ENCODE measurements at places on chromosomes 2 and 18. TPM values are rescaled to one million over a fixed set of nuclear protein-coding genes. Genes with fewer than 3 reads are reported as not detected.
A peak's percentile ranks its signal among the peaks of the same experiment; 100 is the strongest.

GRCh38 chr2:143588746-143589145, 459.5 kb downstream of the ARHGAP15 start:
- no peak for DNase-seq

GRCh38 chr2:236308855-236309668, 44.9 kb upstream of the ASB18 start:
- no peak for DNase-seq

- DNase-seq, result no peak
These were observed 3.1 kb downstream of the DLX1 start for GRCh38 chr2:172088245-172089004.

GRCh38 chr18:43046322-43046721, 69.2 kb downstream of the RIT2 start:
- DNase-seq, result no peak

DNA sequence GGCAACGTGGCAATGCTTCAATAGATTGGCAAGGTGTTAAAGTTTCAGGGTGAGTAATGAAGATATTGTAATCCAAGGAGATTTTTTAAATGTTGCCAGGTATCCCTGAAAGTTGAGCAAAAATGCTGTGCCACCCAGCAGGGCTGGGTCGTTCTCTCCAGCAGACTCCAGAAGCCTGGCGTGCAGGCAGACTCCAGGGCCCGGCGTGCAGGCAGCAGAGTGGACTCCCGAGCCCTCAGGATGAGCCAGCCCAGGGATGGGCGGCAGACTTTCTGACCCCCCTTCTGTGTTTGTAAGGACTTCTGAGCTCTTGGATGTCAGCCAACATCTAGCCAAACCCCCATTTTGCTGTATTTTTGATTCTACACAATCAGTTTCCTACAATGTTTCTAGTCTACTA, 289.1 kb downstream of the ZNF516 start:
- DNase-seq, result no peak

DNA sequence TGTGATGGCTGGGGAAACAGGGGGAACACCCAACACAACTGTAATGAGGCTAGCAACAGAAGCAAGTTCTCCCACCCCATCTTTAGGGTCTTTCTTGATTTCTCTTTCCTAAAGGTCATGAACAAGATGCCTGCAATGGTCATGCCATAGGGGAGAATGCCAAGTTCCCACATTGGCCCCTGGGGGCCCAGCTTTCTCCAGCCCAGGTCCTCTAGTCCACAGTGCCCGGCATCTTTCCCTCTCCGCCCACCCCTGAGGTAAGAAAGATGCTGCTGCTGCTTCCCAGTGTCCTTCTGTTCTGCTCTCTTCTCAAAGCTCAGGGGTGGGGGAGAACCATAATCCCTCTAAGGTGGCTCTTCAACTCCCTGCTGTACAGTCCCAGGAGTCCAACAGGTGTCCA, 78.0 kb downstream of the LOXHD1 start:
- no peak for DNase-seq

DNA sequence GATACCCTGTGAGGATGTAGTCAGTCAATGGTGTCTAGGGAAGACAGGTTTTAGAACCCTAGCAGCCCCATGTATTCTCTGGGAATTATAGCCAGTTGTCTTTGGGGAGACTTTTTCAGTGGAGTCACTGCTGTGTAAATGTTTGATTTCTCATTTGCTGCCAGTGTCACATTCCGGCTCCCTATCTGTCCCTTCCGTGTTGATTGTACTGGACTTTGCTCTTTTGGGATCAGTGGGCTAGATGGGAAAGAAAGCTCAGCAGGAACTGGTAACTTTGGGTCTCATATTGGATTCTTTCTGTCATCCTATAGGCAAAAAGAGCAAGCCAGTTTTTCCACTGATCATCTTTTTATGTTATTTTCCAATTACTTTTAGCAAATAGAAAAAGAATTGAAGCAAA, 70.1 kb downstream of the GTF3C3 start:
- no peak for DNase-seq

- DNase-seq, result no peak
These were observed 139.3 kb upstream of the ID2 start for GRCh38 chr2:8542381-8543059.

GRCh38 chr2:234304950-234305349, 191.9 kb downstream of the ARL4C start:
- DNase-seq, result peak; percentile 49

DNA sequence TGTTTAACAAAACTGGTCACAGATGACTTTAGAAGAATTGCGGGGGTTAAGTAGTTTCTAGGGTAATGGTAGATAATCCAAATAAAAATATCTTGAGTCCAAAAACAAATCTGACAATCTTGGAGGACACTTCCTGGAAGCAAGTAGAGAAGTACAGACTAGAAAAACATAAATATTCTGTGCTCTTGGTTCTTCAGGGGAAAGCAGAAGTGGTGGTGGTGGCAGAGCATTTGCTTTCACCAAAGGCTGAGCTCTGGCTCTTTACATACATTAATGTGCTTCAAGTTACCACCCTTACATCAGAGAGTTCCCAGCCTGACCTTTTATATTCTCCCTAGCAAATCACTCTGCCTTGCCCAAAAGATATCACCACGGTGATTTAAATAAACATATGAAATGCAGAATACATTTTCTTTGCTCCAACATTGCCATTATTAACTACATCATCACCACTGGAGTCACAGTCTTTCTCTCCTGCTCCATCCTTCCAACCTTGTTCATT, 15.3 kb downstream of the PDE11A start:
- DNase-seq, result no peak

- DNase-seq, result peak; percentile 63
These were observed 793 bp downstream of the NR4A2 start for GRCh38 chr2:156331572-156332283.

GRCh38 chr18:9428301-9428706, 47.0 kb upstream of the RALBP1 start:
- no peak for DNase-seq

DNA sequence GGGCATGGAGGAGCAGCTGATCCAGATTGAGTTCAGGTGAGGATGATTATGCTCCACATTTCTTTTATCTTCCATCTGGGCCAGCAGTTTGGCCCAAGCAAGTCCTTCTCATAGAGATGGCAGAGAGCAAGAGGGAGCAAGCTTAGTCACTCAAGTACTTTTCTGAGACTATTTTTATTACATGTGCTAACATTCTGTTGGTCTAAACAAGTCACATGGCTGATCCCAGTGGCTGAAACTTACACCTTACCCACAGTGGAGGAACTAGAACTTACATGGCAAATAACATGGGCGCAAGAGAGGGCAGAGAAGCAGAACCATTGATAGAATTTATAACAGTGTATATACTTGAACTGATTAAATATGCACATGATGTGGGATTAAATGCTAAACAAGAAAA, 105.7 kb downstream of the KYNU start:
- no peak for DNase-seq

DNA sequence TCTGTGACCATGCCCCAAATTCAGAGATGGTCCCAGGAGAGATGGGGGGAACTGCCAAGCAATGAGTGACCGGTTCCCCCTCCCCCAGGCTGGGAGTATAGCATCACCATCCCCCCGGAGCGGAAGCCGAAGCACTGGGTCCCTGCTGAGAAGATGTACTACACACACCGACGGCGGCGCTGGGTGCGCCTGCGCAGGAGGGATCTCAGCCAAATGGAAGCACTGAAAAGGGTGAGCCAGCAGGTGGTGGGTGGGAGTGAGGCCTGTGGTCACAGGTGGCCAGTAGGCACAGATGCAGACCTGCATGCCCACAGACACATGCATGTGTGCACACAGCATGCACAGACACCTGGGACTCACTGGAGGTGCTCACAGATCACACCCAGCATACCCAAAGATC, 117.2 kb downstream of the DYSF start:
- no peak for DNase-seq

DNA sequence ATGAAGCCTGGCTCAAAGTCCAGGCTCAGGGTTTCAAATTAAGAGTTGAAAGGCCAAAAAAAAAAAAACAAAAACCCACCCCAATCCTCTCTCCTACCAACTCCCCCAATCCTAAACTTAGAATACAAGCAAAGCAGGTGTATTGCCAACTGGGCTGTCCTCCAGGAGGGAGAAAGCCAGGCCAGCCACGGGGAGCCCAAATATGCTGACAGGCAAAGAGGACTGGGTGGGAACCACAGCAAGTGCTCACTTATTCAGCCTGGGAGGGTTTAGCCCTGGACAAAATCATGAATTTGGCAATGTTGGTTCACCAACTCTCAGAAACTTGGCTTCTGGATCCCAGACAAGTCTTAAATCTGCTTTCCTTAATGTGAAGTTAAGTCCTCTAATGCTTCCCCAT, 36.5 kb downstream of the GKN2 start:
- DNase-seq, result no peak

GRCh38 chr2:1480671-1481076, 67.4 kb downstream of the TPO start:
- DNase-seq, result no peak

GRCh38 chr2:225464346-225465025, 65.0 kb downstream of the NYAP2 start:
- DNase-seq, result no peak

GRCh38 chr18:10400534-10401307, 53.7 kb upstream of the APCDD1 start:
- no peak for DNase-seq

GRCh38 chr2:240991378-240992263, 6.8 kb upstream of the SNED1 start:
- peak; percentile 100 for DNase-seq

GRCh38 chr2:122682356-122682755, 926.9 kb downstream of the TSN start:
- DNase-seq, result no peak

- DNase-seq, result no peak
These were observed 45.2 kb upstream of the SPRED2 start for GRCh38 chr2:65477590-65477989.

GRCh38 chr2:118813601-118814339, 33.7 kb downstream of the EN1 start:
- DNase-seq, result no peak

- DNase-seq, result peak; percentile 71
These were observed 22.8 kb upstream of the MYO3B start for GRCh38 chr2:170155022-170155722.

- DNase-seq, result no peak
These were observed 4.2 kb upstream of the OXER1 start for GRCh38 chr2:42767899-42768705.

DNA sequence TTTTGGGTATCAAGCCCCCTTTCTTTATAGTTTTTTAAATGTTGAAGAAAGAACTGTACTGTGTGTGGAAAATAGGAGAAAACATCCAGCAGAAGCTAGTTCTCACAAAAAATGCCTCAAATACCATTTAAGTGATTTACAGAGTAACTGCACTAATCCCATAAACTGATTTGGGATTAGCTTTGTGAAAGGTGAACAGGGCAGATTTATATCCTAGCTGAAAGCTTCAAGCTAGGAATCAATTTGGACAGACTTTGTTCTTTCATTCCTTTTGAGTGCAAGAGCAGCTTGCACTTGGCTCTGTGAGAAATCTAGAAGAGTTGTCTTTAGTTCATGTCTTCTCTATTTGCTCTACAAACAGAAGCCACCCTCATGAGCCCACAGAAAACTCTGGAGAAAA, 183.9 kb upstream of the VRK2 start:
- DNase-seq, result no peak

DNA sequence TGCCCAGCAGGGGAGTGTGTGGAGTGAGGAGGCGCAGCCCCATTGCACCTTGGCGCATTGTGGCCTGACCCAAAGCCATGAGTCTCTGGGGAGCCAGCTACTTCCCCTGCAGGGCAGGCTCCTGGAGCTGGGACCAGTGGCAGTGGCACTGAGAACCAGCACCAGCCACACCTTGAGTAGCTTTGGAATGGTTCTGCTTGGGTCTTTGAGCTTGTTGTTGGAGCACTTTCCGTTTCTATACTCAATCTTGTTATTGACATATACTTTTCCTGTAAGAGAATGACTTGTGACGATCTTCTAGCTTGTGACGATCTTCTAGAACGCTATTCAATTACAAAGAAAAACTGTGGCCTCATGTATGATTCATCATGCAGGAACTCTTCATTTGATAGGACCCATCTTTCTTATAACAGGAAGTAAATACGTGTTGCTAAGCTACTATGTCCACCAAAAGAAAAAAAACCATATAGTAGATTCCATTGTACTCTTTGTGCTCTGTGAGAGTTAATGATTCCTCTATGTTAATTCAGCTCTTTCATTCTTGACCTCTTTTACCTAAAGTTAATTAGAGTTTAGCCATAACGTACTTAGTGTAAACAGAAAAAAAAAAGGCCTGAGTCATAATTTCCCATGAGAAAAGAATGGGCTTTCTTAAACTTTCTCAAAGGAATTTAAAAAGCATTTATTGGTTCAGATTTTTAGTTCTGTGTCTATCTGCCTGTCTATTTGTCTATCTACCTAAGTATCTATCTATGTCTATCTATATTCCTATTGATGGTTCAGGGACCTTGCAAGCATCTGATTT, 113.1 kb downstream of the GATA6 start:
- DNase-seq, result peak; percentile 14

- peak; percentile 42 for DNase-seq
These were observed 110.3 kb downstream of the NOL10 start for GRCh38 chr2:10579441-10579840.

DNA sequence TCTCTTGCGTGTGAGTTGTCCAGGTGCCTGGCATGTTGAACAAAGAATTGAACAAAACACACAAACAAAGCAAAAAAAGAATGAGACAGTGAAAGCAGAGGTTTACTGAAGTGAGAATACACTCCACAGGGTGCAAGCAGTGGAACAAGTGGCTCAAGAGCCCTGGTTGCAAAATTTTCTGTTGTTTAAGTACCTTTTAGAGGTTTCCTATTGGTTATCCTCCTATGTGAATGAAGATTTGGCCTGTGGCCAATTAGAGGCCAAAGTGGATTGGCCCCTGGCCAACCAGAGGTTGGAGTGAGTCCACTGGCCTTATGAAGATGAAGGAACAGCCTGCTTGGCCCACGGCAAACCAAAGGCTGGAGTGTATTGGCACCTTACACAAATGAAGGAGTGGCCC, 1188.5 kb upstream of the NRXN1 start:
- no peak for DNase-seq

GRCh38 chr2:109052922-109053321, 63.9 kb upstream of the EDAR start:
- DNase-seq, result no peak

Gene PLCL1
- not detected for total RNA-seq

Gene CIB4
- not detected for total RNA-seq

Gene LDLRAD4
- total RNA-seq, result not detected

Gene CAVIN2
- total RNA-seq, result 388 TPM

Gene RAD51AP2
- under 0.01 TPM for total RNA-seq

Gene TBR1
- total RNA-seq, result not detected

Gene CTLA4
- not detected for total RNA-seq

Gene GPR45
- total RNA-seq, result not detected

Gene PPP1R1C
- 2.0 TPM for total RNA-seq

Gene RGPD5
- total RNA-seq, result 11.1 TPM

Data from LHCN-M2 (cell line).